ENCODE measurements at places on chromosomes 2 and 18.

DNA sequence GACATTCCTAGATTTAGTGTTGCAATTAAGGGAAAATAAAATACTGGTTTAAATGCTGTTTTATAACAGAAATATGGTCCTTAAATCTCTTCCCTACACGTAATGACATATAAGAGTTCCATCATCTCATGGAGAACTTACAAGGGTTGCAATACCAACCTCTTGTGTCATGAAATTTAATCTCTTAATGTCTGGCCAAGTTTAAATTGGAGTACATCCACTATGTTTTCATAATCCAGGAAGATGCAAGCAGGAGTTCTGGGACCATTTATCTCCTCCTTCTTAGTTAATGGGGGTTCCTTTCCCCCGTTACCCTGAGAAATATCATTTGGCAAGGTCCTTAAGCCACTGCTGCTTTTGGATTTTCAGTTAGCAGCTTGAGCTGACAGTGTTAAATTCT, 126.0 kb upstream of the ACVR2A start:
- DNase-seq, result no peak

DNA sequence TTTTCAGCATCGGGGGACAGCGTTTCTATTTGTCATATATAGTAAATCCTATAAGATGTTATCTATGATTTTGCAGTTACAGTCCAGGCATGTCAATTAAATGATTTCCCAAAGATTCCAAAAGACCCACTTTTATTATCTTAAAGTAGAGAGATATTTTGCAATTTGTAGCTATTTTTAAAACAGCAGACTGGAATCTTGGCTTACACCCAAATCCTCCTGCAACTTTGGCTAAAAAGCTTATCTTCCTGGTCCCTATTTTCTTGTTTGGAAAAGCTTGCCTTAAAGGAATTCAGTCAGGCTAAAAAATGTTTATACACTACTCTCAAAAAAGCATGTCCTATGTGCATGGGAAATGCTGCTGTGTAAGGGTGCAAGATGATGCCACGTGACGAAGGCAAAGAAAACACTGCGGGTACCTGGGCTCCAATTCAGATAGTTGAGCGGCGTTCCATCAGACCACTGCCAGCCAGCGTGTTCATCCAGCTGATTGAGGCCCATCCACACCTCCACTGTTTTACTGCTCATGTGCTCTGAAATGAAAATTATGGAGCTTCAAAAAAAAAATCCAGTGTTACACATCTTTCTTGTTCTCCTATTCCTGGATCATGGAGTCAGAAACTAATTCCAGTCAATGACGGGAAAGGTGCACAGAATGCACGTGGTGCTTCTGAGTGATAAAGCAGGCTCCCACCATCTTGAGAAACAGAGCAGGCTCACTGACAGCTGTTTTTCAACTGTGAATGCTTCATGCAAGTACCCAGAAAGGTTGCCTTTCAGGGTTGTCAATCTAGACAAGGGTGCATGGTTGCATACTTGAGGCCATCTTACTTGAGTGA, 33.8 kb downstream of the PLA2R1 start:
- DNase-seq, result no peak

DNA sequence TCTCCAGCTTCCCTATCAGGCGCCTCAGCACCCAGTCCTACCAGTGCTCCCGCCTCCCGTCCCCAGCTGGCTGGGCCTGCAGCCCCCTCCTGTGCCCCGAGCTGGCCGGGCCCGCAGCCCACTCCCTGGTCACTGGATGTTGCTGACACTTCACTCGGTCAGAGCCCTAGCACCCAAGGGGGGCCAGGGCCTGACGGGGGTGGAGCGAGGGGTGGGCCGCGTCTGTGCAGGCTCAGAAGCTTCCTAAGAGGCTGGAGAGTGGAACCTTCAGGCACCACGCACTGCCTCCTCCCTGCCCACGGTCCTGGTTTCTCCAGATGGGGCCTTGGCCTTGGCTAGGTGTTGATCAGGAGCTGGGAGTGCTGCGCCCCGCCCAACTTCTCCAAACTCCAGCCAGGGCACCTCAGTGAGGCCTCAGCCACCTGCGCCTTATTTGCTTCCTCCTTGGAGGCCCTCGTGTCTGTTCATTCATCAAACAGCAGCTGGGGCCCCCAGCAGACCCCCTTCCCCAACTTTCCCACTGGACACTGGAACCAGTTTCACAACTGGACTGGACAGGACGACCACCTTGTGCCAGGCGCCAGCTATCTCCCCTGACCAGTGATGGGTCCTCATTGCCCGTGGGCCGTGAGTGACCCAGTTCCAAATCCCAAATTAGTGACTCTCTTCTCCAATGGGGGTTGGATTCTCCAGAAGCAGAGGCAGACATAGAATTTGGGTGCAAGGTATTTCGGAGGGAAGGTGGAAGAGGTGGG, 16.7 kb downstream of the CAPN10 start:
- DNase-seq, result no peak

DNA sequence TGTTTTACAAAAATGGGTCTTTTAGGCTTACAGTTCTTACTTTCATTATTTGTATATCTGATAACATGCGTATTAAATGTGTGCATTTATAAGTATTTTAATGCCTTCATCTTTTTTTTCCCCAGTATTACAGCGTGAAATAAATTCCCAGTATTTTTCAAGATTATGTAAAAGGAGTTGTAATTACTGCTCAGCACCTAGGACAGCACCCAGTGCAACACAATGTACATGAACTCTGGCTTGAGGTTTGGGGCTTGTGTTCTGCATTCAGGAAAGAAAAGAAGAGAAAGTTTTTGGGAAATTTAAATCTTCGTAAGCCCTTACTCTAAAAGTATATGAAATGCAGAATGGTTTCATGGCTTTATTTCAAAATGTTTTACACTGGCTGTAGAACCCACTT, 16.7 kb downstream of the ZNF638 start:
- DNase-seq, result no peak

GRCh38 chr18:41324020-41324791, 630.8 kb upstream of the PIK3C3 start:
- no peak for DNase-seq

- DNase-seq, result no peak
Measured at GRCh38 chr2:9532421-9532820, 23.2 kb downstream of the ADAM17 start.

DNA sequence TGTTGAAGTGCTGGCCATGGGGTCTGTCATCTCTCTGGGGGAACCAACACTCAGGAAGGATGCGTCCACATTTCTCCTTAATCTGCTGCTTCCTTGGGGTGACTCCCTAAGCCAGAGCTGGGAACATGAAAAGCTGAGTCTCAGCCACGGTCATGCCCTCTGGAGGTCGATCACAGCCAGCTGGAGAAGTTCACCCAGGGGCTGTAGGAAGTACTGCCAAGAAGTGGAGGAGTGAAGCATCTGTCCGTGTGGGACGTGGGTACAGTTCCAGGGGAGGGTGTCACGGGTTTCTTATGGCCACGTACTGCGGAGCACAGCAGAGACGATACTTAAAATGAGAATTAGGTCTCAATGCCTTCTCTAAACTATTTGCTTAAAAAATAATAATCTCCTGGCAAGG, 42.4 kb upstream of the IGFBP2 start:
- no peak for DNase-seq

DNA sequence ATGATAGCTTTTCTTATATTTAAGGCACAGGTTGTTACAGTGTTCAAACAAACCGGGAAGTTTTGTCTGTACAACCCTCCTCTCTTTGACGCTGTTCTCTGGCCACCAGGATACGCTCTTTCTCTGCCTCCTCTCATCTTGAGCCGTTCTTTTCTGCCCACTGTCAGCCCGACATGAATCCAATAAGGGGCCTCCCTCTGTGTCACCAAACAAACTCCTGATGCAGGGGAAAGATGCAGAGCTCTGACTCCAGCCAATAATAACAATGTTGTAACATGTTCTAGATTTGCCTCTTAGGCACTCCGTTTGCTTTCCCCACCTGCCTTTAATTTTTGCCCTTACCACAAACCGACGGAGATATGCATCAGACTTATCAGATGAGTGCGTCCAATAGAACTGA, 449.3 kb downstream of the SLC4A3 start:
- no peak for DNase-seq

- no peak for DNase-seq
Measured at GRCh38 chr18:75141166-75141565, 67.8 kb downstream of the PTGR3 start.

- no peak for DNase-seq
Measured at GRCh38 chr2:67904966-67905365, 157.8 kb downstream of the C1D start.

- DNase-seq, result no peak
Measured at GRCh38 chr2:69380072-69380917, 6.7 kb downstream of the GFPT1 start.

GRCh38 chr2:55621802-55622201, 4.4 kb upstream of the PPP4R3B start:
- DNase-seq, result no peak

Measured in Panc1 (cell line).